Left lobe of liver (tissue), 2 donors: ENCODE measurements at places on chromosomes 6 and 20. TPM values are rescaled to one million over a fixed set of nuclear protein-coding genes. Genes with fewer than 3 reads are reported as not detected.

- no peak for DNase-seq
Observed at GRCh38 chr20:5540091-5540490, 210.1 kb upstream of the SHLD1 start.

DNA sequence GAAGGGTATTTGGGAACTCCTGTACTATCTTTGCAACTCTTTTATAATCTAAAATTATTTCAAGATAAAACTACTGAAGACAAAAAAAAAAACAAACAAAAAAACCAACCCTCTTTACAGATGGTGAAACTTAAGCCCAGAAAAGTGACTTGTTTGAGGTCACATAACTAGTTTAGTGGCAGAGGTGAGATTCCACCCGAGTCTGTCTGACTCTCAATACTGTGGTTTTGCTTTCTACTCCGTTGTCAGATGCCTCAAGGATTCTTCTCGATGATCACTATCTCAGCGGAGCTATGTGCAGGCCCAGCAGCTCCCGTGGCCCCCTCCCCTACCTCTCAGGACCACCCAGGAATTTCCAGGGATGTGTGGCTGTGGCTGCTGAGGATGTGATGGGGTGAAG is 36.1 kb upstream of the KCNB1 start:
- DNase-seq: no peak

DNA sequence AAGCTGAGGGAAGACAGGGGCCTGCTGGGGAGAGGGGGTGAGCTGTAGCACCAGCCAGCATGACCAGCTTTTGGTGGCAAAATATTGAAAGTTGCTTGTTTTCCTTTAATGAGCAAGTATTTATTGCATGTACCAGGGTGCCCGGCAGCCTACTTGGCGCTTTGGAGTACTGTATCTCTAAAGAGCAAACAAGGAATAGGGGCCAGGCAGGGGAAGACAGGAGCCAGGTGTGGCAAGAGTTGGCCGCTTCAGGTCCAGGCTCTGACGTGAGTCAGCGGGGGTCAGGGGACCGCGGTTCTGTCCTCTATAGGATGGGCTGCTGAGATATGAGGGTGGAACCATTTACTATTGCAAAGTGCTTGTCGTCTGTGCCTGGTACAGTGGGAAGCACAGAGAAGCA is 63.1 kb downstream of the PSMG4 start:
- DNase-seq: no peak

GRCh38 chr20:50523552-50524167 is 13.5 kb downstream of the PTPN1 start:
- no peak for DNase-seq

GRCh38 chr6:47854971-47855370 is 73.1 kb downstream of the OPN5 start:
- DNase-seq: no peak

Gene C6orf52
- total RNA-seq: 2.2 TPM

Gene OGFR
- total RNA-seq: 49.5 TPM

DNA sequence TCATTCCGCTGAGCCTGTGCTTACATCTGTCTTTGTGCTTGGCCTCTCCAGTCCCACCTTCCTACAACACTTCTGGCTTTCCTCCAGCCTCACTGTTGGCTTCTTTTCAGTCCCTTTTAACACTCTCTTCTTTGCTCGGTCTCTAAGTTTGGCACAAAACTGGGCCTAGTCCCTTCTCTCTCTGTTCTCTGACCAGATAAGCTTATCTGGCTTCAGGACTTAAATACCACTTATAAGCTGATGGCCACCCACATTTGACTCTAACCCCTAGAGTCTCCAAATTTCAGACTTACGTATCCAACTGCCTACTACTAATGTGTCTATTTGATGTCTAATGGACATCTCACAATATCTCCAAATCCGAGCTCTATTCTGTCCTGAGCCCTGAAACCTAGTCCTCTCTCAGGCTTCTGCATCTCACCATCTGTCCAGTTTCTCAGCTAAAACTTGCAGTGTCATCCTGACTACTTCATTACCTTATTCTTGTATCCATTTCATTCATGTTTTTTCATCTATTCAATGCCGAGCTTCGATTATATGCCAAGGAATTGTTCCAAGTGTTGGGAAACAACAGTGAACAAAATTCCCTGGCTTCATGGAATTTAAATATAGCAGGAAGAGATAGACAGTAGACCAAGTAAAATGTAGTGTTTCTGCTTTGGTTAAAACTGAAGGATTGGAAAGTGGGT is 40.1 kb downstream of the TBPL1 start:
- no peak for DNase-seq

Gene IMPG1
- total RNA-seq: not detected

- DNase-seq: no peak
Observed at GRCh38 chr6:139713900-139714506, 339.6 kb upstream of the CITED2 start.

Gene MRAP2
- total RNA-seq: 0.13 TPM

DNA sequence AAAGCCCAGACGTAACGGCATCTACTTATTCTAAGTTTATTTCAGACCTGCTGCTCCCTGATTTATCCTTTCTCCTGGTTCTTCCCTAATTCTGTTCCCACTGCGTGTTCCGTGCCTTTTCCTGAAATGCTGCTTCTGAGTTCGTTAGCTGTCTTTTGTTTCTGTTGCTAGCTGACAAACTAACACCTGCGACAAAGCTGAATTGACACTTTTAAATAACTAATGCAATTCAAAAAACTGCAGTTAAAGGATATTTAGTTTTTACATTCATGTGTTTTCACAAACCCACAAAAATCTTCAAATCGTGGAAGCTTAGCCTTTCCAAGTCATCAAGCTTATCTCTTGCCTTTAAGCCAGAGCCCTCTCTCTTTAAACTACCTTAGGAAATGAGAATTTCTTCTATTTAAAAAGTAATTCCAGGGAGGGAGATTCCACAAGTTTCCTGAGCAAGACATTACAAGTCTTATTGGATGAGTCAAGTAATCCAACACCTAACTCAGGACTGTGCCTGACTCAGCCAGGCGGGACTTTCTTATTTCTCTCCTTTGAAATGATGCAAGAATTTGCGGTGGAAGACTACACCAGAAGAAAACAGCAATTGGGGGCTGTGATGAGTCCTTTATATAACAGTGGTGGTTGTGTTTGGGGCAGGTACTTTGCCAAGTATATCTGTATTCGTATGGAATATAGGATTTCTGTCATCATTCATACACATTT is 6.3 kb downstream of the ADTRP start:
- no peak for DNase-seq

GRCh38 chr6:20946890-20947289 is 412.6 kb downstream of the CDKAL1 start:
- DNase-seq: no peak

GRCh38 chr6:39432330-39433025 is 110.0 kb upstream of the KCNK16 start:
- no peak for DNase-seq

- no peak for DNase-seq
Observed at GRCh38 chr6:20906945-20907344, 372.7 kb downstream of the CDKAL1 start.

GRCh38 chr20:34560614-34561013 is 2.1 kb downstream of the MAP1LC3A start:
- DNase-seq: no peak

DNA sequence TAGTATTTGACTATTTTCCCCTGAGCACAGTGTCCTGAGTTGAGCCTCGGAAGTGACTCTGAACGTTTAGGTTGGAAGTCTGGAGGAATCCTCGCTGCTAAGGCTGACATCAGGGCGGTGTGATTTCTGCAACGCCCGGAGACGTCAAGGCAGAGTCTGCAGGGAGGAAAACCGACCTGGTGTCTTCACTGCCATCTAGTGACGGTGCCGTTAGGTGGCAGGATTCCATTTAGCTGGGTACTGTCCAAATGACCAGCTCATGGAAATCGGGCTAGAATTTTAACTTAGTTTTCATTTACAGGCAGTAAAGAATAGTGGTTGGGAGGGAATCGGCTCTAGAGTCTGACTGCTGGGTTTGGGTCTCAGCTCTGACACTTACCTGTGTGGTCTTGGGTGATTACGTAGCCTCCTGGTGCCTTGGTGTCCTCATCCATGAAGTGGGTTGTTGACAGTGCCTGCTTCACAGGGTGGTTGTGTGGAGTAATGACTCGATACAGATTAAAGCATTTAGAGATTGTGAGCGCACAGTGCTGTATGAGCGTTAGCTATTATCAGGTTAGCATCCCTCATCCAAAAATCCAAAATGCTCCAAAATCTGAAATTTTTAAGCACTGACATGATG is 35.0 kb downstream of the FOXF2 start:
- peak; percentile 66 for DNase-seq

DNA sequence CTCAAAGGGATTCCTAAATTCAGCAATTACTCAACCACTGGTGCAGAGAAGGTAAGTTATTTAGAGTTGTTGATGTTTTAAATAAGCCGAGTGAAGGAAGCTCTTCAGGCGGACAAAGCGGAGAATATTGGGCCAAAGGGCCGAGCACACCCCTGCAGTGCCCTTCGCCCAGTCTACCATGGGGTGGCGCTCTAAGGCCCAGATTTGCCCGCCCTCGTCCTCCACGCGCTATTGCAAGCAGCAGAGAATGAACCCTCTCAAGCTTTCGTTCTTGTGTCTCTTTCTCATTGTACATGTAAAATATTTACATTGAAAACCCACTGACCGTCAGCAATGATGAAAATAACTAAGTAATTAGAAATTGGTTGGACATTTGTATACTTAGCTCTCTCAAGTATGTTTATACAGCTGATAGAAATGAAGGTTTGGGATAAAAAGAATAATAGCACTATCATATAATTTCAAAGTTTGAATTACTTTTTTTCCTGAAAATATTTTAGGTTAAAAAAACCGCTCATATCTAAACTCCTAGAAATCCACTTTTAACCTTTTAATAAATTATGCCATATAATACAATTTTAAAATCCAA is 195.0 kb upstream of the CEP162 start:
- DNase-seq: peak; percentile 77

- no peak for DNase-seq
Observed at GRCh38 chr6:47670851-47671250, 27.5 kb upstream of the ADGRF4 start.

DNA sequence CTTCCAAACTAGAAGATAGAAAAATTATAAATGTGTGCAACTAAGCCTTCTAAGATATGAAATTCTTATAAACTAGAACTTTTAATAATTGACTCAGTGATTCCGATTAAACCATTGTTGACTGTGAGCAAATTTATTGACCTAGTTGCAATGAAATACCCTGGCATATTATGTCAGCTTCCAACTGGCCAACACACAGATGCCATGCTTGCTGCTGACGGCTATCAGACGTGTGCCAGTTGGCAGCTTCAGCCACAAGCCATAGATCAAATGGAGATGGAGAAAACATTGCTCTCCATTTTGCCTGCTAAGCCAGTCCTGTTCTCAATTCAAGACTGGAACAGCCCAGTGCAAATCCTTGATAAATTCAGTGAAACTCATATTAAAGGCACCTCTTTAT is 101.7 kb upstream of the HDGFL1 start:
- peak; percentile 85 for DNase-seq
